ENCODE measurements at places on chromosomes 7 and 10.

GRCh38 chr10:97338041-97338440 lies 3.5 kb upstream of the FRAT2 start:
- DNase-seq = no peak

DNA sequence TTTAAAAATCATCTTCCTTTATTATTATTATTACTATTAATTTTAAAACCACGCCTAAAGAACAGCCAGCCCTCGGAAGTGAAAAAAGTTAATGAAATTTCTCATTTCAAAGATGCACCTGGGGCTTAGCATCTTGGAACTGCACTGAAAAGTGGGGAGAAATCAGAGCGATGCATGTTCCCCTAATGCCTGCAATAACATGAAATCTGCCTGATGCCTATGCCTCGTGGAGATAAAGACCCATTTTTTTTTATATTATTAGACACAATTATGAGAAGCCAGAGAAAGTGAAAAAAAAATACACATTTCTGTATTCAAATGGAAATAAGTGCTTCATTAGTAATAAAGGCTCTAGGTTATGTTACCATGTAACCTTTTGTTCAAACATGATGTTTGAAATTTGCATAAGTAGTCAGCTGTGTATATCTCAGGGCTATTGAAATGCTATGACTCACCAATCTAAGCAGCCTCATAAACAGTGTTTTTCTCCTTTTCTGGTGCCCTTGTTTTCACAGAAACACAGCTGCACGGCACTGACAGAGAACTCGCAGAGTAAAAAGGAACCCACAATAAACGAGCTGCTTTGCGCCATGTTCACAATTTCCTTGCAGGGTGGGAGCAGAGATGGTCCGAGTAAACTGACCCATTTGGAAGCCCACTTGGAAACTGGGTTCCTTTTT lies 175.8 kb upstream of the PRKCQ start:
- no peak for DNase-seq

GRCh38 chr10:92222603-92223262 lies 68.1 kb downstream of the CPEB3 start:
- no peak for DNase-seq

DNA sequence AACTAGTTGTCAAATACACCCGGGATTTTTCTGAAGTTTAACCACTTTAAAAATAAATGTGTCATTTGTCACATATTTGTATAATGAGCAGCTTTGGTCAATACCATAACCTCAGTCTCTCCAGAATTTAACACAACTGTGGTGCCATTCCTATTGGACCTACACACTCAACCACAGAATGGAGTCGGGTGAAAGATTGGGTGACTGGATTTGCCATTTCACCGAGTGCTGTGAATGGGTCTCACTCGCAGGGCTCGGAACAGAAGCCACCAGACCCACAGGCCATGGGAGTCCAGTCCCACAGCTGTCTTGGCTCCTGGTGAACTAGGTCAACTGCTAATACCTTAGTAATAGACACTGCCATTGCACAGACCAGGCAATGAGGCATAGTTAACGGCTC lies 298.4 kb downstream of the CCDC3 start:
- no peak for DNase-seq

DNA sequence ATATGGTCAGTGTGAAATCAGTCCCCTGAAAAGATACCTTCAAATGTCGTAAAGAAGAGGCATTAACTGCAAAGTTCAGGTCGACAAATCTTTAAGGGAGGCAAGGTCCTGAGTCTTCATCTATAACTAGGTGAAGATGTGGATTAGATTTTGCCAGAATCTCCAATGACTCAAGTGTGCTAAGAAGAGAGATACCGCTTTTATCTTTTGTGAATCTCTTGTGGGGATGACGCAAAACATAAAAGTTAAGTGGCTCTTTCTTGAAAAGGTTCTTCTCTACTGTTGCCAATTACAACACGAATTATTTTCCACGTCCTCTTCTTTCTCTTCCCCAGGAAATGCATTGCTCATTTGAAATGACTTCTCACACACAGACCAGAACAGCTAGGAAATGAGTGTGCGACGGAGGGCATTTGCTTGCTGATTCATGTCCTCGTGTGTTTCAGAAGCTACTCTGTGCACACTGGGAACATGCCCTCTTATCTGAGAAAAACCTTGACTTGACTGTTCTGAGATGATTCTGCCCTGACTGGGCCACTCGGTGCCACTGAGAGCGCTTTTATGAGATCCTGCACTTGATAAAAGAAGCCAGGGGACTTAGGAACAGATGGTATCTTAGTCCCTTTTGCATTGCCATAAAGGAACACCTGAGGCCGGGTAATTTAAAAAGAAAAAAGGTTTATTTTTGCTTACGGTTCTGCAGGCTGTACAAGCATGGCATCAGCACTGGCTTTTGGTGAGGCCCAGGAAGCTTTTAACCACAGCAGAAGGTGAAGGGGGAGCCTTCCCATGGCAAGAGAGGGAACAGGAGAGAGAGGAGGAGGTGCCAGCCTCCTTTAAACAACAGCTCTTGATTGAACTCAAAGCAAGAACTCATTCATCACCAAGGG lies 169.5 kb upstream of the PFKP start:
- no peak for DNase-seq

All from NCI-H345 (cell line).